Naive thymus-derived CD8-positive, alpha-beta T cell (primary cell): ENCODE measurements at places on chromosomes 2 and 18. TPM values are rescaled to one million over a fixed set of nuclear protein-coding genes. Genes with fewer than 3 reads are reported as not detected.

- DNase-seq = no peak
Observed at GRCh38 chr2:233789554-233789953, 11.4 kb downstream of the MROH2A start.

WIPF1 gene
- polyA plus RNA-seq = 116 TPM

C1GALT1C1L gene
- polyA plus RNA-seq = 0.16 TPM

GRCh38 chr2:179518830-179519229 is 254.2 kb upstream of the SESTD1 start:
- DNase-seq = no peak

DNA sequence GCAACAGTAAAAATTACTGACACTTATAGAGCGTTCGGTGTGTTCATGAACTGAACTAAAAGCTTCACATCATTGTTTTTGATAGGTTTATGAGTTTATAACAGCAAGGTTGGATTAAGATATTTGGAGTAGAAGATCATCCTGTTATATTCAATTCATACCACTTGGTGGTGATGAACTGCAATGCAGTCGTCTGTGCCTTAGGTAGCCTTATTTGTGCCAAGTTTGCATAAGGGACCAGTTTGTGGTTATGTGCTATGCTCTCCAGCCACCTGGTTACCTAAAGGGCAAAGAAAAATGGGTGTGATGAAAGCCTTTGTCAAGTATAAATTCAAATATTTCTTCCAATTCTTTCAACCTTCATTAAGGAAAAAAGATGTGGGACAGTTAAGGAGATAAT is 150.9 kb upstream of the KCNH7 start:
- DNase-seq = no peak

ERICH2 gene
- not detected for polyA plus RNA-seq

GRCh38 chr2:240831594-240832204 is 11.7 kb upstream of the KIF1A start:
- no peak for DNase-seq

CLHC1 gene
- polyA plus RNA-seq = 1.8 TPM

DNA sequence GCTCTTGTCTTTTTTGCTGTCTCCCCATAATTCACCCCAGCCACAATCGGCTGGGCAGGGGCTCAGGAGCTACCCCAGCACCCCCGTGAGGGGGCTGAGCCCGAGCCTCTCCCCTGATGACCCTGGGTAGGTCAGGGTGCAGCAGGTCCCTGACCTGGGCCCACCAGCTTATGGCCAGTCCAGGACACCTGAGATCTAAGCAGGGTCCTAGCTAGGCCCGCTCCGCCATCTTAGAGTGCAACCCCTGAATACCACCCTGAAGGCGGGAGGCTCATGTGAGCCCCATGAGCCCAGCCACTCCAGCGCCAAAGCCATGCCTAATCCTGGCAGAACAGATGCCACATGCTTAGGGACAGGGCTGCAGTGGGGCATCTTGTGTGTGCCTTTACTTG is 16.2 kb downstream of the STK25 start:
- no peak for DNase-seq

PFN4 gene
- not detected for polyA plus RNA-seq

DNA sequence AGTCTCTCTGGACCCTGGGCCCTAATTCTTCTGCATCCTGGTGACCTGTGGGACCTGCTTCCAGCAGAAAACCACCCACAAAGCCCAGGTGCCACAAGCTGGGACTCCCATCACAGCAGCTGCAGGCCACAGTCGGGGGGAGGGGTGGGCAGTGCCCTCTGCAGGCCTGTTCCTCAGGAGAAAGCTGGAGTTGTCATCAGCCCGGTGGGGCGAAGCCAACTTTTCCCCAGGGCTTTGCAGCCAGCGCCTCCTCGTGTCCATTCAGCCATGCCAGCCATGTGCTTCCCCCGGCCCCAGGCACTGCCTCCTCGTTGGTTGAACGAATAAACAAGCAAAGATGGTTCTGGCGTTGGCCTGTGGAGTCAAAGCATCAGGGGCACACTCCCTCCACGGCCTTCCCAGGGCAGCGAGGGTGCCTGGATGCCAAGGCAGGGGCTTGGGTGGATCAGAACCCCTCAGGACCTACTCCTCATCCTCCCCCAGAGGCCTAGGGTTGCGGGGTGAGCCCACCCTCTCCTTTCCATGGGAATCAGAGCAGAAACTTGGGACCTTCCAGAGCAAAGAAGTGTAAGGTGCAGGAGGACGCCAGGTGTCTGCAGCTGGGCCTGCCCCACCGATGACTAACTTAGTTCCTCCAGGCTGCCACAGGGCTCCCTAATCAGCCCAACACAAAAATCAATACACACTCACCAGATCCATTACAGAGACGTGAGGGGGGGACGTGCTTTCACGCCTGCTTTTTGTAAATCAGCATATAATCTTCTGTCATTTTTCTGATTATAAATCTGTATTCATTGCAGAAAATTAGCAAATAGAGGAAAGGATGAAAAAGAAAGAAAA is 75.7 kb upstream of the RAB6C start:
- no peak for DNase-seq

ALKAL2 gene
- 0.54 TPM for polyA plus RNA-seq

- no peak for DNase-seq
Observed at GRCh38 chr2:224638301-224638823, 53.2 kb upstream of the CUL3 start.

DNA sequence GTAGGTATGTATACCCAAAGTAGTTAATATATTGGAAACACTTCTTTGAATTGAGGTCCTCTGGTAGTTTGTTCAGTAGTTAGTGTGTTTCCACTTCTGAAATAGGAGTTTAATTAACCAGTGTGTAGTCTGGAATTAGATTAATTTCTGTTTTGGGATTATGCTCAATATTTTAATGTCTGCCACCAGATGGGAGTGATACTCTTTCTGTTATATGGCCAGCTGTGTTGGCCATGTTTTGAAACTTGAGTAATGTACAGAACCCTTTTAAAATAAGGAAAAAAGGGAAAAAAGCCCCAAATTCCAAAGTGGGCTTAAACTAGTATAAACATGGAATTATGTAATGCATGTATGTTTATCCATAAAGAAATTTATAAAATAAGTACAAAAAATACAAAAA is 147.7 kb downstream of the CTNNA2 start:
- DNase-seq = no peak

GRCh38 chr2:232568161-232568560 is 17.7 kb downstream of the EIF4E2 start:
- DNase-seq = no peak

GRCh38 chr2:232741294-232741693 is 35.1 kb downstream of the KCNJ13 start:
- DNase-seq = no peak

CABYR gene
- polyA plus RNA-seq = 0.28 TPM

- peak; percentile 37 for DNase-seq
Observed at GRCh38 chr2:72893594-72894319, 6.5 kb downstream of the SPR start.

GRCh38 chr2:179096090-179096489 is 46.2 kb upstream of the CCDC141 start:
- peak; percentile 32 for DNase-seq

DCDC2C gene
- not detected for polyA plus RNA-seq

DOK6 gene
- polyA plus RNA-seq = 0.02 TPM

DNA sequence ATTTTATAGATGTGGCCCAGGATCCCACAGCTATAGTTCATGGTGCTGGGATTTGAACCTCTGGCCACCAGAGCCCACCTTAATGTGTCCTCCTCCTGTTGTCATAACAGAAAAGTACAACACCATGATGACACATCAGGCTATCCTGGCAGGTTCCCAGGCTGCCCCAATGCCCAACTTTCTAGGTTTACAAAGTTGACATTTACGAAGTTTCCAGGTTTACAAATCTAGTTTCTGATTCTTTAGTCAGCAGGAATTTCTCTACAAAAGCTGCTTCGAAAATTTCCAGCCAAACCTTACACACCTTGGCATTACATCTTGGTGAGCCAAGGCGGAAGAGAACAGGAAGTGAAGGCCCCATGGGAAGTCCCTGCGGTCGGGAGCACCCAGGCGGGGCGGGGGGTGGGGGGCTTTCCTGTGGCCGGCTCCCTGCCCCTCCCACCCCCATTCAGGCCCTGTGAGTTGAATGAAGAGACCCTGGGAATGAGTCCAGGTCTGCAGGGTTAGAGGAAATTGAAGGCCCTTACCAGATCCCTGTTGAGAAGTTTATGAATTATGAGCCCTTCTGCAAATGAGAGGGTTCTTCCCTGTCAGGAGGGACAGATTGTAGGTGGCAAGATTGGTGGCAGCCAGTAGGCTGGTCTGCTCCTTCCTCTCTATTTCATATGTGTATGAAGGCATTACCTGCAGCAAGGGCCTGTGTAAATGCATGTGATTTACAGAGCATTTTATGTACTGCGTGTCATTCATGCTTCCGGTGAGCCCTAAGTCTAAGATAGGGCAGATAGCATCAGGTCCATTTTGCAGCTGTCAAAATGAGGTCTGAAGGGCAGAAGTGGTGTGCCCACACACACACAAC is 11.1 kb upstream of the IL1RN start:
- DNase-seq = peak; percentile 6

GRCh38 chr18:49446481-49446880 is 14.0 kb downstream of the DYM start:
- no peak for DNase-seq

DNA sequence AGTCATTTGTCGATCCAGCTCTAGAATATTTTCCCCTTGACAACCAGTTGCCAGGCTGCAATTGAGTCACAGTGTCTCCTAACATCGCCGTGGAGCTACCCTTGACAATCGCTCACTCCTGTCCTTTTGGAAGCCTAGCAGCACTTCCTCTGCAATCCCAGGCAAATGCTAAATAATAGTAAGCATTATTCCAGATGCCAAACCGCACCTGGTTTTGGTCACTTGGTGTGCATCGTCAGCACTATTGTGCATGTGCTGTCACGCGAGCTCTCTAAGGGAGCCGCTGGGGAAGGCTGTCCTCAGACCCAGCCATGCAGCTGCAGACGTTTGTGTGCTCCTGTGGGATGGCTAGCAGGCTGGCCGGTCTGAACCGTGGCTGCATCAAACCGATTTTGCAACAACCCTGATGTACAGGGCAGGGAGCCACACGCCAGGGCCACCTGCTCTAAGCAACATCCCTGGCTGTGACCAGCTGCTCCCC is 549.5 kb upstream of the ID2 start:
- no peak for DNase-seq

- DNase-seq = no peak
Observed at GRCh38 chr2:239926587-239927232, 98.4 kb downstream of the NDUFA10 start.

- DNase-seq = no peak
Observed at GRCh38 chr2:163011000-163011399, 172.4 kb upstream of the KCNH7 start.

- DNase-seq = no peak
Observed at GRCh38 chr18:36814994-36815393, 13.8 kb downstream of the TPGS2 start.

DNA sequence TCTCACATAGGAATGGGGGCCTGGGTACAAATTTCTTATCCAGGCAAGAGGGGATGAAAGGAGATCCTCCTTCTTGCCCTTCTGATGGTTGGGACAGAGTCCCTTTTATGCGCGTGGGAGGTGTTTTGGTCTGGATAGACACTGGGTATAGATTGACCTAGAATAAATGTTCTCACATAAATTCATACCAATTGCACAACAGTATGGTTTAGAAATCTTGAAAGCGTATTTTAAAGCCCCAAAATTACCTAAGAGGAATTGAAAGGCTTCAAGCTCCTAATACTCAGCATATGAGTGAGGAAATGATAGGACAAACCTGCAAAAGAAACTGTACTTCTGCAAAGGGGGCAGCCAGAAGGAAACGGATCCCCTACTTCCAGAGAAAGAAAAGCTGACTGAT is 2.6 kb upstream of the BCL2 start:
- DNase-seq = no peak

CDH2 gene
- not detected for polyA plus RNA-seq

GRCh38 chr2:73013936-73014335 is 57.6 kb downstream of the SFXN5 start:
- DNase-seq = no peak

- DNase-seq = no peak
Observed at GRCh38 chr2:216989340-216990129, 129.7 kb upstream of the TNP1 start.

GRCh38 chr18:22844190-22844589 is 88.9 kb upstream of the RBBP8 start:
- DNase-seq = no peak

GRCh38 chr2:239606741-239607516 is 206.1 kb upstream of the HDAC4 start:
- DNase-seq = no peak

MSTN gene
- polyA plus RNA-seq = not detected

GRCh38 chr2:129667577-129667976 is 311.9 kb upstream of the RAB6C start:
- no peak for DNase-seq

GRCh38 chr2:117770730-117771129 is 43.8 kb upstream of the DDX18 start:
- DNase-seq = no peak

- no peak for DNase-seq
Observed at GRCh38 chr2:33051586-33052360, 105.0 kb downstream of the LTBP1 start.

UBE2F gene
- 67.0 TPM for polyA plus RNA-seq

LOXHD1 gene
- not detected for polyA plus RNA-seq

BOK gene
- not detected for polyA plus RNA-seq

DNA sequence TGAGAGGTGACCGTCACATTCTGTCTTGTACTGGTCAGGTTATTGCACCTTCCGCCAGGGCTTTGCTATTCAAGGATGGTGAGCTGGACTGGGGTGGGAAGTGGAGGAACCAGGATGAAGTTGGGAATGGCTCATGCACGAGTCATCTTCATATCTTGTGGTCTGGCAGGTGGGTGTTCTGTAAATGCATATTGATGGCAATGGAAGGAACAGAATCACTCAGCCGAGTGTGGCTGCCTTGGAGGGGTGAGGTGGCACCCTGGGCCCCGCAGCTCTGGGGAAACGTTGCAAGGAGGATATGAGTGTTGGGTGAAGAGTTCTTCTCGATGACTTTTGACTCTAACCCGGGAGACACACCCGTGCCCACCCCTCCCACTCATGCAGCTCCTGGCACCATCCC is 1.2 kb downstream of the NEU2 start:
- no peak for DNase-seq

NPAS2 gene
- polyA plus RNA-seq = 2.0 TPM
